ENCODE measurements at places on chromosomes 7 and 10.

DNA sequence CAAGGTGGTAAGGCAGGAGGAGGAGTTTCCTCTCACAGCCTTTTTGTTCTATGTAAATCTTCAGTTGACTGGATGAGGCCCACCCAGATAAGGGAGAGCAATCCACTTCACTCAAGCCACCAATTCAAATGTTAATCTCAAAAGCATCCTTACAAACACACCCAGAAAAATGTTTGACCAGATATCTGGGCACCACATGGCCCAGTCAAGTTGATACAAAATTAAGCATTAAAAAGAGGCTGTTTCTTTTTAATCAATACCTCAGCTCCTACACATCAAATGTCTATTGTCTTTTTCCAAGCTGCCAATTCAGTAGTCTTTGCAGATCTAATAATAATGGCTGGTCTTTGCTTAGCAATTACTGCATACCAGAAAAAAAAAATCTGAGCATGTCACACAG lies 18.0 kb upstream of the LYZL1 start:
- DNase-seq, result no peak

DNA sequence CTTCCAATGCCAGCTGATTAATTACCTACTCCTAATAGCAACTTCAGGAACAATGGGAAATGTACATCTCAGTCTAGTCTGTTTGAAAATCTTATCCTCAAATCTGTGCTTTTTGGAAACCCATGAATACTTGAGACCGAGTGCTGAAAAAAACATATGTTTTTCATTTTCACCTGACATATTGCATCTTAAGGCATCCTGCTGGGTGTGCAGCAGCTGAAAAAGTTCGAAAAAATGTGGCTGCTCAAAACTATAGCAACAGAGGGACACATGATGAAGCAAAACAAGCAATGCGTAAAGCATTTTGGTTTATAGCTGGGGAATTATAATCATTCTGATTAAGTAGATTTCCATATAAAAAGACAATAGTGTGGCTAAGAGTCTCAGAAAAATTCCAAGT lies 218.0 kb downstream of the CREB5 start:
- DNase-seq, result no peak

GRCh38 chr10:129511086-129511485 lies 44.0 kb downstream of the MGMT start:
- no peak for DNase-seq

DNA sequence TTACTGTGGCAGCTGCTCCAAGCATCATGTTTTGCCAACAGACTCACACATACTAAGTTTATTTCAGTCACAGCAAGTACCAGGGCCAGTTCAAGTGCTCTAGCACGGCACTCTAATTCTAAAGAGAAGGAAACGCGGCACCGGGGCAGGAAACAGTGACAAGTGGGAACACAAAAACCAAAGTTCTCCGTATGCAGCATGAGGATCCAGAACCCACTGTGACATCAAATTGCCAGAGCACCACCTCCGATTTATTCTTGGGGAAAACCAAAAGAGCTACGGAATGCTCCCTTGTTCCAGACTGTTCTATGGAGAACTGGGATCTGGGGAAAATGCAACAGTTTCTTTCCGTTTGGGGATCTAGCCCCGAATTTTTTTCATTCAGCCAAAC lies 448 bp upstream of the PTER start:
- DNase-seq, result peak; percentile 11

DNA sequence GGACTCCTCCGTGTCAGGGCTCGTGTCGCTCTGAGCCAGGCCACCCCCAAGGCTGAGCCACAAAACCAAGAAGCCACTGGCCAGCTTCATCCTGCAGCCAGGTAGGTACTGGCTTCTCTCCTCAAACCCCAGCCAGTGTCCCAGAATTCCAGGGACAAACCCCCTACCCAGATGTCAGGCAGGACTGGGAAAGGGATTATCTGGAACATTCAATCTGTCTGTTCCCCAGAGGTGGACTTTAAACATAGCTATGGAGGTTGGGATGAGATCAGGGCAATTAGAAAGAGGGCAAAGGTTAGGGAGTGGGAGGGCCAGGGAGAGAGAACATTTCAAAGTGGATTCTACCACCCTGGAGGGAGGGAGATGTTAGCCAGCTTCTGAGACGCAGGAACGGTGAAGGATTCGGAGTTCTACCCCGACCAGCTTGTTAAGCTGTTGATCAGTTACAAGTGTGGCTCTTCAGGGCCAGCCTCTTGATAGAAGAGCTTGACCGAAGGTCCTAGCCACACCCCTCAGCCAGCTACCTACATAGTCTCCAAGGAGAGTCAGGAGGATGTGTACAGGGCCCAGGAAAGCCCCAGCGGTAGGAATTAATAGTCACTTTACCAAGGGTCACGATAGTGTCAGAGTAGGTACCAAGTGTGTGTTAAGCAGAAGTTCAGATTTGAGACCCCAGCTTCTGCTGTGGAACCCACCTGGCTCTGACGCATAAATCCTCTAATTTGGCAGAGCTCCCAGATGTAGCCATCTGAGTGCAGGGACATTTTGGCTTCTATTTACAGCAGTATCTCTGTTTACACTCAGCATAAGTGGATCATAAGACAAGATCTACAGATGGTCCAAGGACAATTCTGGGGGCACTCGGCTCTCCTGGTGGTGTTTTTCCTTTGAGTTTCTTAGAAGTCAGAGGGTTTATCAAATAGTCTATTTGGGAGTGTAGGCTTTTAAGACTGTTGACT lies at the start of gene PLA2G12B:
TSS of gene PLA2G12B (minus strand) at position 211 of the 959 bp plus-strand sequence. CDS start at position 90, 121 bp downstream.
- DNase-seq, result no peak

DNA sequence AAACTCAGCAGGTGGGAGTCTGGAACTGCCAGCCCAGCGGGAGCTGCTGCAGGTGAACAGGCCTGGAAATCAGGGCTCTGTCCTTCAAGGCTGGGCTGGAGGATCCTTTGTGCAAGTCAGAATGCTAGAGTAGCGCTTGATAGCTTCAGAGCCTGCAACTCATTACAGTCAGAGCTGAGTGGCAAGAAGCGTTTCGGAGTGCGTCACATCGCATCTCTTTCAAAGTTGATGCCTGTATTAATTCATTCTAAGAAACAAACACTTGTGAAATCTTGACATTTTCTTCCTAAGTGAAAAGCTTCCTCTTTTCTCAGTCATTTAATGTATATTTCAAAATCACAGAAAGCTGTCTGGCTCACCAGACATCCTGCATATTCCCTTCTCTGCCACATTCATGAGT lies 121.2 kb upstream of the NPS start:
- DNase-seq, result no peak

DNA sequence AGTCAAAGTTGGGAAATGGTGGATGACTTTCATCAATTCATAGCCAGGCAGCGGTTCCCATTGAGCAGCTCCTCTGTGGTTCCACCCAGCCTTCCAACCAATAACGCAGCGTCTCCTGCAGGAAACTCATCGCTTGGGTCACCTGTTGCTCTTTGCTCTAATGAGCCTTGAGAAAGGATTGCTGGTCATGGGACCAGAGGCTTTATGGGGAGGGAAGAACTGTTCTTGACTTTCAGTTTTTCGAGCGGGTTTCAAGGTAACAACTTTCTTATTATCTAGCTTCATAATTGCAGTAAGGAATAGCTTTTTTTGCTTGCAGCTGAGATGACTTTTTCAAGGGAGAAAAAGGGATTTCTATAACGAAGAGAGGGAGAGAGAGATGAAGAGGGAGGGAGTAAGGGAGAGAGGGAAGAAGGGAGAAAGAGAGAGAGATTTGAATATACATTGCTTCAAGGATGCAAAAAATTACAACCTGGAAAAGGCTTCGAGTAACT lies 405 bp upstream of the ENTPD1 start:
- DNase-seq, result no peak

DNA sequence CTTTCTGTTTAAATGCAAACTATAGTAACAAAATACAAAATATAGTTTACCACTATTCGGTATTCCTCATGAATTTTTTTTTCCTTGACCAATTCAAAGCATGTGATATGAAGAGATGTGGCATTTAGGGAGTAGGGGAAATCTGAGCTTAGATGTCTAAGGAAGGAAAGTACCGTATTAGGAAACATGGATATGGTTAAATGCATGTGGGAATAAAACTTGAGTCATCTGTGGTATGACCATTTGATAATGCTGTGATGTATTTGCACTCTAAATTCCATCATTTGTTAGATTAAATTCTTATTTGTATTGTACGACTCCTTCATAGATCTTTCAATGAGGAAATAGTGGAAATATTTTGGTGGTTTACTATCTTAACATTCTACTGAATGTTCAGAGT lies 19.7 kb downstream of the AHR start:
- DNase-seq, result no peak

GRCh38 chr10:73359492-73359891 lies 828 bp upstream of the CFAP70 start:
- no peak for DNase-seq
